Subcutaneous adipose tissue (tissue), 4 donors: ENCODE measurements at places on chromosomes 3 and 15. TPM values are rescaled to one million over a fixed set of nuclear protein-coding genes. Genes with fewer than 3 reads are reported as not detected.

CYFIP1 gene
- total RNA-seq: 115 TPM

KNG1 gene
- not detected for total RNA-seq

PAK2 gene
- total RNA-seq: 73.8 TPM

TPRA1 gene
- 32.3 TPM for total RNA-seq

MUSTN1 gene
- 8.7 TPM for total RNA-seq

USP13 gene
- 14.3 TPM for total RNA-seq

RPL29 gene
- 1,093 TPM for total RNA-seq

ATP13A4 gene
- total RNA-seq: 0.66 TPM

DYNLT2B gene
- total RNA-seq: 5.6 TPM

SAMMSON gene
- 0.88 TPM for total RNA-seq

GOLGA8T gene
- not detected for total RNA-seq

FAM43A gene
- 4.4 TPM for total RNA-seq

FGF12 gene
- total RNA-seq: 2.0 TPM

PAK6 gene
- 1.1 TPM for total RNA-seq

GOLGB1 gene
- total RNA-seq: 90.7 TPM

LEO1 gene
- total RNA-seq: 13.2 TPM
